ENCODE measurements at places on chromosomes 2 and 18. TPM values are rescaled to one million over a fixed set of nuclear protein-coding genes. Genes with fewer than 3 reads are reported as not detected.

DNA sequence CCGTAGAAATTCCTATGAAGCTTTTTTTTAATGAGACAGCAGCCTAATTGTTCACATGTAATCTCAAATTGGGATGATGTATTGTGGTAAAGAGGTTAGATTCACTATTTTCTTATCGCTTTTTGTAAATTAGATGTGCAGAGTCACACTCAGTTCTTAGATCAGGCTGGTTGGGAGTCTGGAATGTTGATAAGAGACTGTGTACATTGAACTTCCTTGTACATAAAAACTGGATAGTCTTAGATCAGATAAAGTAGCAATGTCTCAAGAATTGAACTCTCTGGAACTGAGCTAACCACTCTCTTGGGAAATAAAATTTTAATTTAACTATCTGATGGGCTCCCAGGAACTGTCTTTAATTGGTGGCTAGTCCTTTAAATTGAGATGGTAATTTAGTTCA is 108.1 kb upstream of the MSTN start:
- no peak for DNase-seq

- DNase-seq, result no peak
Measured at GRCh38 chr2:203510941-203511305, 24.2 kb downstream of the RAPH1 start.

The KRTCAP3 gene
- total RNA-seq, result 13.4 TPM

The PROKR1 gene
- not detected for total RNA-seq

The D2HGDH gene
- total RNA-seq, result 24.0 TPM

All from activated T-cell treated with anti-CD3 and anti-CD28 coated beads, Interleukin-2, amount 50 U/mL, for 72 hours (primary cell).